Fibroblast of gingiva (primary cell): ENCODE measurements at places on chromosomes 2 and 18.

DNA sequence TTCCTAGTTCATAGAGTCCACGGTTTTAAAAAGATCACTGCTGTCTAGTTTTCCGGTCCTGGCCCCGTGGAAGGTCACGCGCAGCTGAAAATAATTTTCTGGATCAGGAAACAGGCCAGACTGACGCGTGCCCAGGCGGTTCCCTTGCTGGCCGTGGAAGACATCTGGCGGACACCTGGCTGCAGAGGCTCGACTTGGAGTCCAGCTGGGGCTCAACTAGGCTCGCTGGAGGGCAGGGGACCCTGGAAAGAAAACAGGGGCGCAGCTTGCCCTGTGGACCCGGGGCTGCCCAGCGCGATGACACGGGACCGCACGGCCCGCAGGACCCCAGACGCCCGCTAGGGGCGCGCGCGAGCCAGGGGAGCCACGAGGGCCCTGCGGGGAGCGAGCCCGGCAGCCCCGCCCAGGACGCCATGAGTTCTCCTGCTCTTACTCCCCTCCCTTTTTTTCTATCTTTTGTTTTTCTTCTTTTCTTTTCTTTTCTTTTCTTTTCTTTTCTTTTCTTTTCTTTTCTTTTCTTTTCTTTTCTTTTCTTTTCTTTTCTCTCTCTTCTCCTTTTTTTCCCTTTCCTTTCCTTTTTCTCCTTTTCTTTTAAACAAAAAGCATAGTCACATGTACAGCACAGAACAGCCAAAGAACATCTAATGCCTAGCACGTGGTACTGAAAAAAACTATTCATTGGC is 43.2 kb upstream of the UBE2F start:
- peak; percentile 78 for DNase-seq

GRCh38 chr2:19363474-19363778 is 5.0 kb upstream of the OSR1 start:
- DNase-seq, result no peak

DNA sequence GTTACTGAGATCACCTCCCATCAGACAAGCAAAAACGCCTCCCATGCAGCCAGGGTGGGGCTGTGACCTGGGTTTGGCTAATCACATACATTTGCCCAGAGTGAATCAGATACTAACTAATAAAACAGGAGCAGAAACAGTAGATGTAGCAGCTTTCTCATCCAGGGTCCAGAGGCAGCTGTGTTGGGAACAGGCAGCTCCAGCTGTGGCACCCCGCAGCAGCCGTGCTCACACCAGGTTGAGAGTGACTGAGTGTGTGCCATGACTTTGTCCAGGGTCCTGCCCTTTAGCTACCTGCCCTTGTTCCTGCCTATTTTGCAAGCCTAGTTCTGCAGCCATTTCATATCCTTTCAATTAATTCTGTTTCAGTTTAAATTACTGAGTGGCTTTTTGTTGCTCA is 20.5 kb downstream of the DDX18 start:
- DNase-seq, result no peak

DNA sequence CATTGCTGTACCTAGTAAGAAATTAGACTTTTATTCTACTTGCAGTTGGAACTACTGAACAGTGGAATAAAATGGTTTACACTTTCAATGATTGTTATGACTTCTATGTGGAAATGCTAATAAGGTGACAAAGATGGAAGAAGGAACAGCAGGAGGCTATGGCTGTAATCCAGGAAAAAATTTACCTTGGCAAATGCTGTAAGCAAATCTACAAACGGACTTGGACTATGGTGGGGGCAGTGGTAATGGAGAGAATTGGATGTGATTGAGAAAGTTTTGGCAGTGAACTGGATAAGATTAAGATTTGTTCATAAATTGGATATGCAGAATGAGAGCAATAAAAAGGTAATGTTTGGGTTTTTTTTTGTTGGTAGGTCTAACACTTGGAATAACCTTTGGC is 111.0 kb upstream of the ERBB4 start:
- no peak for DNase-seq

DNA sequence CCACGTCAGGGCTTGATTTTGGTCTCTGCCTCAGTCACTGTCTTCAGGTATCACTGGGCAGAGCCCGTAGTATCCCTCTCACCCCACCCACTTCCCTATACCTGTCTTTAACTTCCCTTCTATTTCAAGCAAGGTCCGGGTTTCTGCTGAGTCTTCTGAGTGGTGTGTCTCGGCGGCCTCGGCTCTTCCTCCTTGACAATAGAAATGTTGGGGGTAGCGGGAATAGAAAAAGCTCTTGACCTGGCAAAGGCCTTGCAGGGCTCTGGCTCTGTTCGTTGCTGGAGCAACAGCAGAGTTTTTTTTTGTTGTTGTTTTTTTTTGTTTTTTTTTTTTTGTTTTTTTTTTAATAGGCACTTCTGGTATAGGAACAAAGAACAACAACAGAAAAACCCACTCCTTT is 16.0 kb upstream of the IGFBP5 start:
- DNase-seq, result no peak

DNA sequence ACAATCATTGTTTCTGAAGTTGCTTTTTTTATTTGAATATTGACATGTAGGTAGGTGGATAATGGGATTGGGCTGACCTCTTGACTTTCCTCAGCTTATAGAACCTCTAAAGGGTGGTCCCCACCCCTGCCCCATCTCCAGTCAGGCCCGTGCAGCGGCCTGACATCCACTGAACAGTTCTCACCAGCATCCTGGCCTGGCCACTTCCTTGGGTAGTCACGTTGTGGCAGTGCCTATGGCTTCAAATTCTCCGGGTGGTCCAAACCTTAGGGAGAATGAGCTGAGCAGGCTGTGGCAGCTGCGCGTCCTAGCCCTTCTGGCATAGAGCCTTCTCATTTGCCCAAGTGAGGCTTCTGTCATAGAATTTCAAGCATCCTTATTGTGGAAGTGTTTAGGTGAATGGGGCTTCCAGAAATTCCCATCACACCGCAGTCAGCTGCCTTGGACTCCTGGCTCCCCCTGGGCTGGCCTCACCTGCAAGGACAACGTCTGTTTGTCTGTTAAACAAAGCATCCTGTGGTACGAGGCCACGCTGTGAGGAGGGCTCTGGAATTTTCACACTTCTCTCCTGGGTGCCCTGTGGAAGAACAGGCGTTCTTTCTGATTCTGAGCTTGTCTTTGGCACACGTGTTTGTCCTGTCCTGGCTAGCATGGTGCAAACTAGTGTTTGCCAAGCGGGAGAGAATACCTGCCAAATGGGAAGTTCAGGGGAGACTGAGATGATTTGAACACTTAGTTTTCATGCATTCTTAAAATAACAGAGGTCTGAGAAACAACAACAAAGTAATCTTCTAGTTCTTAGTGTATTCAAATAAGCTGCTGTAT is 31.8 kb upstream of the OTOS start:
- DNase-seq, result no peak

GRCh38 chr2:104836265-104836664 is 17.6 kb upstream of the POU3F3 start:
- DNase-seq, result no peak

- DNase-seq, result no peak
Observed at GRCh38 chr2:224085811-224086210, 46.7 kb upstream of the SERPINE2 start.

DNA sequence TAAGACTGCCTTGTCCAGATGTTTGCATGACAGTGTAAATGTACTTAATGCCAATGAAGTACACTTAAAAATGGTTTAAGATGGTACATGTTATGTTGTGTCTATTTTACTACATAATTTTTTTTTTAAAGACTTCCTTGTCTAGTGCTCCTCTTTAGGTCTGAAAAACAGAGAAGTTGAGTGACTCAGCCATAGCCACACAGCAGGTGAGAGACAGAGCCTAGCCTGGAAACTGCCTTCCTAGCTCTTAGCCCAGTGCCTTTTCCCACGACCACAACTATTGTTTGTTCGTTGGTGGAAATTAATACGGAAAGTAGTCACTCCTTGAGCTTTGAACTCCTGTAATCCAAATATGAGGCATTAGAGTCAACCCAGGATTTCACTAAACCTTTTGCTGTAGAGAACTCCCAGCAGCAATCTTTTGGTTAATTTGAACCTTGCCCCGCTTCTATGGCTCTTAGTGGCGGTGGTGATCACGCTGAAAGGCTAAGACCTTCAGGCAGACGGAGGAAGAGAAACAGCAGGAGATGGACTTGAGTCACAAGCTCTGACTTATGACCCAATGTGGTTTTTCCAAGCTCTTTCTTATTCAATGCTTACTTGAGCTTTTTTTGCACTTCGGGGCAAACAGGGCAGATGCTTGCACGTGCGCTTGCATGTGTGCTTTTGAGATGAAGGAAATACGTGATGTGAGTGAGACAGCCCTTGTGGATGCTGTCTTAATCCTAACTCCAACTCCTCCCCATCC is 21.2 kb downstream of the TRIB2 start:
- no peak for DNase-seq

DNA sequence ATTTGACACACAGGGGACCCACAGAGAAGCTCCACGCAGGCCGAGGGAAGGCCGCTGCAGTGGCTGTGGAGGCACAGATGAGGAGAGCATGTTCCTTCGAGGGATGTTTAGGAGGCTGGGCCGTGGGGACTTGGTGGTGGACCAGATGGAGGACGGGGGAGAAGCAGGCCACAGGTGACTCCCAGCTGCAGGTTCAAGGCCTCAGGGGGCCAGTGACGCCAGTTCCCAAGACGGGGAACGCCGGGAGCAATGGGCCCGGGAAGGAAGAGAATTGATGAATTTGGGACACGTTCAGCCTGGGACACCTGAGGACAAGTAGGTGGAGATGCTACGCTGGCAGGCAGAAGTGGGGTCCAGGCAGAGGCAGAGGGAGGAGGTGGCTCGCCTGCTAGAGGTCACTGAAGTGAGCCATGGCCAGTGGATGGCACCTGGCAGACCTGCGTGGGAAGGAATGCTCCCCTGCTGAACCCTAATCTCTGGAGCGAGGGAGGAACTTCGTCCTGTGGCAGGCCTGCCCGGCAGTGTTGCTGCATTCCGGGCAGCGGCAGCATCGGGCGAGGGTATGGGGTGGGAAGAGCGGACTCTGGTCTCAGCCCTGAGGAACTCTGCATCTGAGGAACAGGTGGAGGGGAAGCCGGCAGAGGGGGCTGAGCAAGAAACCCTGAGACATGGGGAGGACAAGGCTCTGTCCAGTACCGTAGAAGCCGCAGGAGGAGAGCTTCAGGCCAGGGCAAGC is 25.2 kb upstream of the HPCAL1 start:
- no peak for DNase-seq

DNA sequence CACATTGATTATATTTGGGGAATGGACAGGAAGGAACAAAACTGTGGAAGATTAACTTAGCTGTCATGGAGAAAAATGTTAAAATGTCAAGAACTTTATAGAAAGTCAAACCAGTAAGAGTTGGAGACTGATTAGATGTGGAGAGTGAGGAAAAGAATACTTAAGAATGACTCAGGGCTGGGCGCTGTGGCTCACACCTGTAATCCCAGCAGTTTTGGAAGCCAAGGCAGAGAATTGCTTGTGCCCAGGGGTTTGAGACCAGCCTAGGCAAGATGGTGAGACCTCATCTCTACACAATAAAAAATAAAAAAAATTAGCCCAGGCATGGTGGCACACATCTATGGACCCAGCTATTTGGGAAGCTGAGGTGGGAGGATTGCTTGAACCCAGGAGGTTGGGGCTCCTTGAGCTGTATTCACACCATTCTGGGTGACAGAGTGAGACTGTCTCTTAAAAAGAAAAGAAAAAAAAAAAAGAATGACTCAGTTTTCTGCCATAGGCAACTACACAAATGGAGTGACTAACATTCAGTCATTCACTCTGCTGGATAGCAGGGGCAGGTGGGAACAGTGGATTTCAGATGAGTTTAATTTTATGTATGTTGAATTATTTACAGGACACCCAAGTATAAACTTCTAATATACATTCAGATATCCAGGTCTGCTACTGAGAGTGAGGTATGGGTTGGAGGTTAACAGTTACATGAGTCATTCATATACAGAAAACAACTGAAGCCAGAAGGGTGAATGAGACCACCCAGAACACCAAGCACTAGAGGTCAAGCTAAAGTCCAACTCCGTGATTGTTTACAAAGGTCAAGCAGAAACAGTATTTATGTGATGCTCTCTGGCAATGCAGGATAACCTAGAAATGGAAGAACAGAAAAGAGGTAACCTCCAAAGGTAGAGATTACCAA is 33.9 kb downstream of the ORC2 start:
- no peak for DNase-seq

GRCh38 chr2:173150087-173150486 is 74.4 kb downstream of the MAP3K20 start:
- peak; percentile 55 for DNase-seq
